ENCODE measurements at places on chromosomes 5 and 9. TPM values are rescaled to one million over a fixed set of nuclear protein-coding genes. Genes with fewer than 3 reads are reported as not detected.

DNA sequence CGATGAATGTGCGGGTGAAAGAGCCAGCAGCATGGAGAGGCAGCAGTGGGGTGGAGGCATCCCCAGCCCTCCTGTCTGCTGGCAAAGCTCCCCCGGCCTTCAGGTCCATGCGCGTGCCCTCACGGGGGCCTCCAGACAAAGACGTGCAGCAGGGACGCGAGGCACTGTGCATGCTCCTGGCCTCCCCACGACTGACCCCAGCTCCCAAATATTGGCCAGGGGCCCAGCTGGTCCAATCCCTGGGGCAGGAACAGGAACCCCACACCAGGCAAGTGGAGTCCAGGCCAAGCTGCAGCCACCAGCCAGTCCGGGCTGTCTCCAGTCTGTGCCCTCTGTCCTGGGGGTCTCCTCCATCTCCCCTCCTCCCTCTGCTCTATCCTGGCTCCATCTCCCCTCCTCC is 33.5 kb upstream of the LRRC14B start:
- DNase-seq = no peak

GRCh38 chr5:80959138-80959537 is 1.0 kb upstream of the RASGRF2 start:
- peak; percentile 66 for DNase-seq

- no peak for DNase-seq
Observed at GRCh38 chr5:140596321-140596741, 31.7 kb downstream of the SLC35A4 start.

DNA sequence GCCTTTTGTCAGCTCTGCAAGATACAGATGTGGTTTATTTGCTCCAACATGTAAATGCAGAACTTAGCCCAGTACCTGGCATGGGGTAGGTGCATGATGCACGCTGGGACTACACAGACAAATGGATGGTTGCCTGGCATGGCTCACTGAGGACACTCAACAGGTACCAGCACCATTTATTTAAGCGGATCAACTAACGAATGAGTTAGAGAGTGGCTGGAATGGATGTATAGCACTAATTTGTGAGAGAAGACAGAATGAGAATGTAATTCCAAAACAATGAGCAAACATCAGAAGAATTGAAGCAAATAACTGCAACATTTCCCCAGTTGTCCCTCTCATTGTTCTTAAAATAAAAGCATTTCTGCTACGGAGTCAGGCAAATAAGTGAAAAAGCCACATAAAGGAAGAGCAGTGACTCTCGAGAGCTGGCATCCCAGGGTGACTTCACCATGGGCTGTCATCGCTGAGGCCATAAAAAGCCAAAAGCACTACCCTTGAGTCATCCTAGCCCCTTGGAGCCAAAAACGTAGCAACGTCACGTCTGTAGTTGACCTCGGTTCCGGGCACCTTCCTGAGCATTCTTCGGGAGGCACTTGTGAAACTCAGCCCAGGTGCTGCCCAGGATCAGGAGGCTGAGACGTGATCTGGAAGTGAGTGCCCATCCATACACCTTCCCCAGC is 290.3 kb downstream of the NSG2 start:
- DNase-seq = no peak

GRCh38 chr5:14268738-14269137 is 125.6 kb downstream of the TRIO start:
- no peak for DNase-seq

DNA sequence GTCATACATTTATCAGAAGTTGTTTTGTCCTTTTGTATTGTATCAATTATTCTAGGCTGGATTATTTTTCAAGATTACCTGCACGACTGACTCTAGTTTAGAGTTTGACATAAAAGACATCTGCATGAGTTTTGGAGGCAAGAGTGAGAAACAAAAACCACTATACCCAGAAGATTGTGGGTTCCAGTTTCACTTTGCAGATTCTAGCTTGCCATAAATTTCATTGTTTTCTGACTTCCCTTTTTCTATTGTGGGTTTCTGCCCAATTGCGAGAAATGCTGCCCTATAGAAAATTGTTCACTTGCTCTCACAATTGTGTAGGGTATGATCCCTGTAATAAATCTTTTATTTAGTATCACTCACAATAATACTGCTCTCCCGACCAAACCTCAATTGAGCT is 1043.4 kb upstream of the CDH10 start:
- DNase-seq = no peak

GRCh38 chr9:136282272-136282861 is 21.5 kb downstream of the CCDC187 start:
- no peak for DNase-seq

GRCh38 chr5:148372166-148372725 is 11.5 kb upstream of the FBXO38 start:
- no peak for DNase-seq

DNA sequence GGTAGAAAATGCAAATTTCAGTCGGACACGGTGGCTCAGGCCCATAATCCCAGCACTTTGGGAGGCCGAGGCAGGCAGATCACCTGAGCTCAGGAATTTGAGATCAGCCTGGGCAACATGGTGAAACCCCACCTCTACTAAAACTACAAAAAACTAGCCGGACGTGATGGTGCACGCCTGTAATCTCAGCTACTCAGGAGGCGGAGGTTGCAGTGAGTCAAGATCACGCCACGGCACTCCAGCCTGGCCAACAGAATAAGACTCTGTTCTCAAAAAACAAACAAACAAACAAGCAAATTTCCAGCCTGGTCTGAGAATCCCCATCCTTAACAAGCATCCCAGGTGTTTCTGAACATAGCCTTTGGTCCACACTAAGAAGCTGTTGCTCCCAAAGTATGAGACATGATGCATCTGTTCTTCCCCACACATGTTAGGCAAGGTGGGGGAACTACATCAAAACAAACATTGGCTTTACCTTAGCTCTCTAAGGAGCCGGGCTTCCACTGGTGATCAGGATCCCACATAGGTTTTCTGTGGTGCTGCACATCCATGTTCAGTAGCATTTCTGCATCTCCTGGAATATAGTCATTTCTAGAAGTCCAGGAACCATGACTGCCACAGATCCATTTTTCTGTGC is 92.5 kb upstream of the DMRT1 start:
- no peak for DNase-seq

- no peak for DNase-seq
Observed at GRCh38 chr9:136142859-136143214, 24.2 kb upstream of the TMEM250 start.

- no peak for DNase-seq
Observed at GRCh38 chr9:87034841-87035240, 87.5 kb upstream of the GAS1 start.

- no peak for DNase-seq
Observed at GRCh38 chr5:68463606-68464005, 248.1 kb downstream of the PIK3R1 start.

DNA sequence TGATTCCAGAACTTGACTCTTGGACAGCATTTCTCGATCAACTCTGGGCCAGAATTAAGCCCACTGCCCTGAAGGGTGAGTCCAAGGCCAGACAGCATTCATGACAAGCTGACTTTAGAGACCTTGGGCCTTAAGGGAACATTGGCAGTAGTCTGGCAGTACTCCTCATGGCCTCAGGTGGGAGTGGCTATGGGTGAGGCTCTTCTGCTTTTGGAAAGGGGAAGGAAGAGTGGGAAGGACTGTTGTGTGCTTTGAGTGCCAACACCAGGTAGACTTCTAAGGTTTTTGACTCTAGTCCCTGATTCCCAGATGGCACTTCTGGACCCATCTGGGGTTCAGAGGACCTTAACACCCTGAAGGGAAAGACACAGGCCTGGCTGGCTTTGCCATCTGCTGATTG is 530.4 kb downstream of the ACTL7B start:
- DNase-seq = no peak

GRCh38 chr9:124871156-124871561 is 9.2 kb downstream of the ARPC5L start:
- no peak for DNase-seq

DNA sequence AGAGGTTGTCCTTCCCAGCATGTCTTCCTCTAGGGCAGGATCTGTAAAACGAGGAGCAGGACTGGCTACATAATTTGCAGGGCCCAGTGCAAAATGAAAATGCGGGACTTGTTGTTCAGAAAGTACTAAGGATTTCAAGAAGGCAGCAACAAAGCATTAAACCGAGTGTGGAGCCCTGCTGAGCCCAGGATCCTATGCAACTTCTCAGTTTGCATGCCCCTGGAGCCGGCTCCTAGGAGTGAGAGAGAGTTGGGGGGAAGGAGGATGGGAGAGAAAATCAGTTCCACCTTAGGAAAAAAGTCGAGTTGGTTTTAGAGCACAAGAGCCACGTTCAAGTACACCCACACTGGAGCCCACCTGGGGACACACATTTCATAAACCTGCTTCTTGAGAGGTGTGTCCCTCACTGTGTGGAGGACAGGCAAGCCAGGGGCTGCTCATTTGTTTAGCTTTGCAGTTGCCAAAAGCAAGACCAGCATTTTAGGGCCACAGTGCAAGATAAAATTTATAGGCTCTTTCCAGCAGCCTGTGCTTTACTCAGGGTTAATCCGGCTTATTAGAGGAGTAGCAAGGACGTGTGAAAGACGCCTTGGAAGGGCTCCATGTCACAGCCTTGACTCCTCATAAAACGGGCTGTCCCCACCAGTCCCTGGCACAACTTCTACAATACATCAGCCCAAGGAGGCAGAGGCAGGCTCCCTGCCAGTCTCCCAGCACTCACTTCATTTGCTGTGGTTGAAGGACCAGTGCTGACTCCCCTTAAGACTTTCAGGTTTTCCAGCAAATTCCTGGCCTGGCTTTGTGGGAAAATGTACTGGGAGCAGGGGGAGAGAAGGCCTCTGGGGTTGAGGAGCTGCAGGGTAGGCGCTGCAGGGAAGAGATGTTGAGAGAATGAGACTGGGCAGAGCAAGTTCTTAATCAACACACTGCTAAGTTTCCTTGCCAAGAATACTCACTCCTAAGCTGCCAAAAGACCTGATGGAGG is 159.7 kb upstream of the SEMA6A start:
- peak; percentile 44 for DNase-seq

DNA sequence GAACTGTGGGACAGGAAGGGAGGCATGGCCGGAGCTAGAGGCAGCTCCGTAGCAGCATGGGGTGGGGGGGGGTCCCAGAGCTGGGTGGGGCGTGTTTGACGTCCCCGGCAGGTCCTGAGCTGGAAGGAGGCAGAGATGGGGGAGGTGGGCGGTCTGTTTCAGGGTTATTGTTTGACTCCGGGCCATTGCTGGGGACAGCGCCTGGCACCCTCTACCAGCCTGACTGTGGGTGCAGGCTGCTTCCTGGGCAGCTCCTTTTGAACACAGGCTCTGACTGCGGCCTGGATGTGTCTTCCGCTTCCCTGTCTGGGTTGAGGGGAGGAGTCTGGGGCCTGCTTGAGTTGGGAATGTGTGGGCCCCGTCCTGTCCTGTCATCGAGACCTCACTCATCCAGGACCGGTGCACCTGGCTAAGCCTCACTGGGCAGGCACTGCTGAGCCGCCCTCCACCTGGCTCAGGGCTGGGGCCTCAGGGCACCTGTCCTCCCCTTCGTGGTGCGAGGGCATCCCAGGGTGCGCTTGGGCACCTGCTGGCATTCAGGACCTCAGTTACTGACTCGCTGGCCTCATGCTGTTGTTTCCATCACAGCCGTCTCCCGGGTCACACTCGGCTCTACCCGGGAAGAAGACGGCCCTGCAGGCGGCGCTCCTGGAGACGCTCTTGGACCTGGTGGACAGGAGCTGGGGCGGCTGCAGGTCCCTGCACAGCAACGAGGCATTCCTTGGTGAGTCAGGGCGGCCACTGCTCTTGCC is 26.5 kb downstream of the CEP72 start:
- no peak for DNase-seq

DNA sequence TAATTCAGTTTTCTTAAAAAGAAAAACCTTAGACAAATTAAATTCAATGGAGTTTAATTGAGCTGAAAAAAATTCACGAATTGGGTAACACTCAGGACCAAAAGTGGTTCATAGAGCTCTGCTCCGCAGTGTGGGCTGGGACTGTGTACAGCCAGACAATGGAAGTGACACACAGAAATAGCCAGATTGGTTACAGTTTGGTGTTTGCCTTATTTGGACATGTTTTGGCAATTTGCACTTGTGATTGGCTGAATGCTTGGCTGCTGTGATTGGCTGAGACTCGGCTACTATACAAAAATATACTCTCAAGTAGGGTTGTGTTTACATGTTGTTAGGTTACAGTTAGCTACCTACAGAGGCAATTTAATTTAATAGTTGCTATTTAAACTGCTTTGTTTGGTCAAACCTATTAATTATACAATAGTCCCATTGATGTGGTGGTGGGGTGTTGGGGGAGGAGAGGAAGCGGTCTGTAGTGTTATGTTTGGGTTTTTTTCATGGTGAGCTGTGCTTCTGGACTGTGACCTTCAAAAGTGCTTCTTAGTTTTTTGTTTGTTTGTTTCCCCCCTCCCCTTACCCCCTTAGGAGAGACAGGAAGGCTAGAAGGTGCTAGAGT is 95.2 kb downstream of the CNTLN start:
- DNase-seq = peak; percentile 7

DNA sequence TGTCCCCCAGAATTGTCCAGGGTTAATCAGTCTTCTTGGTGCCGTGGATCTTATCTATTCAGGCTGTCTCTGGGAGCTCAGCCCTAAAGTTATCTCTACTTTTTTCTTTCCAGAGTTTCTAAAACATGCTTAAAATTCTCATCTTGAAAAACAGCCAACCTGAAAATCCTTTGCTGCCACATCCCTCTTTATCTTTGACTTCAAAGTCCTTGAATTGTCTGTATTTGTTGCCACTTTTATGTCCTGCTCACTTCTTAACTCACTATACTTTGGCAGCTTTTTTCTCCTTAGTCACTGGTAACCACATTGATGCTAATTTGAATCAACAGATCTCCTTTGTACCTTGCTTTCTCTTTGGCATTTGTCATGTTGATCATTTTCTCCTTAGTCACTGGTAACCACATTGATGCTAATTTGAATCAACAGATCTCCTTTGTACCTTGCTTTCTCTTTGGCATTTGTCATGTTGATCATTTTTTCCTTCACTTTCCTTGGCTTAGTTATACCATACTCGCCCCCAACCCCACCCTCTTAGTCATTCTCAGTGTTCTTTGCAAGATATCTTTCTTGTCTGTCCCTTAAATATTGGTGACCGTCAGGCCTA is 8.5 kb downstream of the DMXL1 start:
- peak; percentile 83 for DNase-seq

DNA sequence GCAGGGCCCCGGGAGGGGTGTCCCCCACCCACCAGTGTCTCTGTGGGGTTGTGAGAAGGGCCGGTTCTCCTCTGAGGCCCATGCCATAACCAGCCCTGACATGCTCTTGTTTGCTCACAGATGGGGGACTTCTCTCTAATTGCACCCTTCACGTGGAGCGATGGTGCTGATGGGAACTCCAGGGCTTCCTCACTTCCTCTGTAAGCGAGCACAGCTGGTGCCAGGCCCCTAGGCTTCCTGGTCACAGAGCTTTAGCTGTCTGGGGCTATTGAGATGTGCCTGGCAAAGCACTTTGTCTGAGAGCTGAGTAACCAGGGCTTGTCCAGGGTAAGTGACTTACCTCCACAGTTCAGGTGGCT is 36.4 kb downstream of the PHF2 start:
- no peak for DNase-seq

- no peak for DNase-seq
Observed at GRCh38 chr9:20570087-20570486, 52.2 kb downstream of the MLLT3 start.

The EIF4EBP3 gene
- 21.5 TPM for polyA plus RNA-seq

The ANKRD18B gene
- 12.4 TPM for polyA plus RNA-seq

The TXNDC8 gene
- polyA plus RNA-seq = not detected

The PCAT7 gene
- polyA plus RNA-seq = 4.0 TPM

The SLC27A6 gene
- 2.0 TPM for polyA plus RNA-seq

The TAS2R1 gene
- 0.19 TPM for polyA plus RNA-seq

The RMI1 gene
- polyA plus RNA-seq = 14.5 TPM

The PLPP7 gene
- polyA plus RNA-seq = 2.0 TPM

The NFIL3 gene
- 3.7 TPM for polyA plus RNA-seq

The GCNT4 gene
- polyA plus RNA-seq = 2.5 TPM

The ZDHHC11B gene
- polyA plus RNA-seq = 0.83 TPM

The CAAP1 gene
- 56.2 TPM for polyA plus RNA-seq

All from GM23338 (cell line).